ENCODE measurements at places on chromosomes 7 and 10.

- no peak for DNase-seq
Observed at GRCh38 chr7:113285411-113285810, 167.1 kb upstream of the SMIM30 start.

GRCh38 chr10:100998991-100999741, 442 bp upstream of the LZTS2 start:
- peak; percentile 41 for DNase-seq

- DNase-seq: no peak
Observed at GRCh38 chr7:83426325-83426724, 222.6 kb downstream of the SEMA3E start.

GRCh38 chr10:125548356-125548755, 134.6 kb downstream of the TEX36 start:
- no peak for DNase-seq

GRCh38 chr10:33621101-33621500, 286.6 kb upstream of the NRP1 start:
- no peak for DNase-seq

DNA sequence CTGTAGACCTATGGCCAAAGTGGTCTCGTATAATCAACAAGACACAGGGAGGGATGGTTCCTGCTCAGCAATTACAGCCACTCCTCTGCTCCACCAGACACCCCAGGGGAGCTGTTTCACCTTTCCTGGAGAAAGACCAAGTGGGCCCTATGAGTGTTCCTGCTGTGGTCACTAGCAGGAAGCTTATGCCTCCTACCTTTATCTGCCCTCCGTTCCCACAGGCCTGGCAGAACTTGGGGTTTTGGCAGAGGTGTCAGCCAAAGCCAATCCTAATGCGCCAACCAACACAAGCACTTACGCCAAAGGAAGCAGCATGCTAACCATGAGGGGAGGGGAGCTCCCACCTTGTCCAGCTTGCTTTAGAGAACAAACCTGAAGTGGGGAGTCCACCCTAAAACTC, 31.2 kb downstream of the XPNPEP1 start:
- DNase-seq: no peak

DNA sequence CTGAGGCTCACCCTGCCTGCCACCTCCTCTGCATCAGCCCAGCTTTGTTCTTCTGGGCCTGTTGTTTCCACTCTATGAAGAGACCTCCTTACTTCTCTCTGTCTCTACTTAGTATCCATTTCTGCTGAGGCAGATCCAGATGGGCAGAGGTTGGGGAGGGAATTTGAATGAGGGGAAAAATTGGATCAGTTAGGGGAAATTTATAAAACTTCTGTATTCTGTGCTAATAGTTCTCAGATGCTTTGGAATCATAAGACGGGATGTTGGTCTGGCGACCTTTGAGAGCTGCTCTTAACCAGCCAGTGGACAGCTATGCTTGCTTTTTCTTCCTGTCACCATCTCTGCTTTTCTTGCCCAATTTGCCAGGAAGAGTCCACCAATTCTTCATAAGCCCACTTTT, 55.5 kb downstream of the AUTS2 start:
- no peak for DNase-seq

DNA sequence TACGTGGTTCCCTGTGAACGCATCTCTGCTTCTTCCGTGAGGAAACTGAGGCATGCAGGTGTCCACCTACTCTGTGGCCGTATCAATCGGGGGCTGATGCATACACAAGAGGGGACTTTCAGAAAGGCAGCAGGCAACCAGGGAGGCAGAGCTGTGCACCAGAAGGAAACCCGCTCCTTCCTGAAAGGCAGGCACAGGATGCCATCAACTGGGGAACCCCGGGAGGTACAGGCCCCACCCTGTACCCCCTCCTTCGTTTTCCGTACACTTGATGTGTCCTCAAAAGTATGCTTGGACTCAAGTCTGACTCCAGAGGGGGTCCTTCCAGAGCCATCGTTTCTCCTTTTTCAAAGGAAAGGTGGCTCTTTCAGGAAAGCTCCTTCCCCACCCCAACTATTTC, 59.5 kb downstream of the ASB13 start:
- no peak for DNase-seq

- DNase-seq: no peak
Observed at GRCh38 chr7:155456738-155457543, 988 bp upstream of the EN2 start.

- DNase-seq: no peak
Observed at GRCh38 chr10:96910488-96911395, 78.6 kb downstream of the LCOR start.

GRCh38 chr10:61286686-61287085, 166.5 kb downstream of the TMEM26 start:
- DNase-seq: no peak

DNA sequence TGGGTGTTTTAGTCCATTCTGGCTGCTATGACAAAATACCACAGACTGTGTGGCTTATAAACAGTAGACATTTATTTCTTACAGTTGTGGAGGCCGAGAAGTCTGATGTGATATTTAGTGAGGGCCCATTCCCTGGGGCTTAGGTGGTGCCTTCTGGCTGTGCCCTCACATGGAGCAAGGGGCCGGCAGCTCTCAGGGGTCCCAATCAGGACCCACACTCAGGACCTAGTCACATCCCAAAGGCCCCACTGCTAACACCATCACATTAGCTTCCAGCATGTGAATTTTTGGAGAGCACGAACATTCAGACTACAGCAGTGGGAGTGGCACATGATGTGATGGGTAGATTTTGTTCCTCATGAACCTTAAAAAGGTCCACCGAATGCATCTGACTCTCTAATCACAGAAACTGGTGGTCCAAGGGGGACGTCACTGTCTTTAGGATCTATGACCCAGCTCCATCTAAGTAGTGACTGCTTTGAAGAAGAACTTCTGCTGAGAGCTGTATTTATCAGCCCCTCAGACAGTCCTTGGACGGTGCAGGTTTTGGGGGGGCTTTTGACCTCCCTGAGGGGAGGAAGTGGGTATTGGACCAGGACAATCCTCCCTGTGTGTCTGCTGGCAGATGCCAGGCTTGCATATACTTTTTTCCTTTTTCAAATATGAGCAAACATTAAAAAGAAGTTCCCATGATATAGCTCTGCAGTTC, 154.5 kb upstream of the ZNF32 start:
- DNase-seq: no peak

DNA sequence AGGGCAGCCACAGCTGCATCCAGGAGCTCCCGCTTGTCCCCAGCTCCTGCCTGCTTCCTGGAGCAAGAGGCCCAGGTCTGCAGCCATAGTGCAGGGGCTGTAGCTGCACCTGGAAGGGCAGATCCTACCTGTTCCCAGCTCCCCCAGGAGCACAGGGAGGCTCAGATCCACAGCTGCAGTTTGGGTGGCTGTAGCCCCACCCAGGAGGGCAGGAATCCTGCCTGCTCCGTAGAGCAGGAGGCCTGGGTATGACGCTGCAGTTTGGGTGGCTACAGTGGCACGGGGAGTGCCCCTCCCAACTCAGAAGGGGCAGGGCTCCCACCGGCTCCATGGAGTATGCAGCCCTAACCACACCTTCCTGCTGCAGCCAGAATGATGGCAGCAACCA, 26.7 kb upstream of the CDCA7L start:
- DNase-seq: no peak

DNA sequence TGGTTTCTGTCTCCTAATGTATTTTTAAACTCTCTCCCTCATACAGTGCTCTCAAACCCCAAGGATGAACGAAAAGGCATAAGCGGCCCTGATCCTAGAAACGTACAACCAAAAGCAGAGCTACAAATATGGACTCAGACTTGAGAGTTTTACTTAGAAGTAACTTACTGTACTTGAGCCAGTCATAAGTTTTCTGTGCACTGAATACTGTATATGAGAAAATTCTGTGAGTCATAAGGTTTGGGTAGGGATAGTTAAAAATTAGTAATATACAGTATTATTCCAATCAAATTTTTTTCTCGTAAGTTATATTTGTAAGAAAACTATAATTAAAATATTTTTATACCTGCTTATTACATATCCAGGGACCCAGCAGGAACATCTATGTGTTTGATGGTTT, 5.9 kb upstream of the ASL start:
- DNase-seq: no peak

DNA sequence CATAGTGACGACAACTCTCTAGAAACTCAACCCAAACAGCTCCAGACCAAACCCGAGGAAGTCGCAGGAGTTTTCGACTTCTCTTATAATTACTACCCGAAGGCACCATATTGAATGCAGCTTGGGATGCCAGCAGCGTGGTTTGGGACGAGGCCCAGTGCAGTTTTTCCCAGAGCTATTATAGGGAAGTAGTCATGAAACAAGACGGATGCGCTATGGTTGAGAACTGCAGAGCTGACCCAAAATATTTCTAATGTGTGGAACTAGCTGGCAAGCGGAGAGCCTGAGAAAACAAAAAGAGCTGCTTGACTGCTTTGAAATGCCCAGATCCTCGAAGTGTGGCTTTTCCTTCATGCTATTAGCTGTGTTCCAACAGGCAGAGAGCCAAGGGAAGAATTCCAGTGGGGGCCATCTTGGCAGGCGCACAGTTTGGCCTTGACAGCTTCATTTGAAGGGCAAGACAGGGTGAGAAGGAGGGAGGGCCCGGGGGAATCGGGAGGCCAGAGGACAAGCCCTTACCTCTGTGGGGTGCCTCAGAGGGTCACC, 122.7 kb downstream of the CUL2 start:
- DNase-seq: peak; percentile 28

DNA sequence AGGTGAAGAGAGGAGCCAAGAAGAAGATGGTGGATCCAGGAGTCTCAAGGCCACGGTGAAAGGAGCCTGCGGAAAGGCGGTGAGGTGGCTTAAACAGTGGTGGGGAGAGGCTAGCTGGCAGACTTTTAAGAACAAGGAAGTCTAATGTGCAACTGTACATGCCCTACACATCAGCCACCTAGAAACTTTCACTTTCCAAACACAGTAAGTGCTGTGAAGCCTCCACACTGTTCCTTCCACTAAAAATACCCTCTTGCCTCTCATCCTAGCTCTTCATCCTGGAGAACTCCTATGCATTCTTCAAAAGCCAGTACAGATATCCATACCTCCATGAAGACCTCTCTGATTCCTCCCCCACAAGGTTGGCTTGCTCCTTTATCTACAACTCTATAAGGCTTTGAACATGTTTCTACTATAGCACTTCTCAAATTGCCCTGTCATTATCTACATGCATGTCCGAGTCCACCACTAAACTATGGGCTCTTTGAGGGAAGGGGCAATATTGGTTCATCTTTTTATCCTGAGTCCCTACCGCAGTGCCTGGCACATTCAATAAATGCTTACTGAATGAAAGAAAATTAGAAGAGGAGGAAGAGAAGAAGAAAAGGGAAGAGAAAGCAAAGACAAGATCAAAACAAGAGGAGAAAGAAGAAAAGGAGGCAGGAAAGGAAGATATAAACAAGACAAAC, 54.2 kb downstream of the DNAJC12 start:
- DNase-seq: no peak

DNA sequence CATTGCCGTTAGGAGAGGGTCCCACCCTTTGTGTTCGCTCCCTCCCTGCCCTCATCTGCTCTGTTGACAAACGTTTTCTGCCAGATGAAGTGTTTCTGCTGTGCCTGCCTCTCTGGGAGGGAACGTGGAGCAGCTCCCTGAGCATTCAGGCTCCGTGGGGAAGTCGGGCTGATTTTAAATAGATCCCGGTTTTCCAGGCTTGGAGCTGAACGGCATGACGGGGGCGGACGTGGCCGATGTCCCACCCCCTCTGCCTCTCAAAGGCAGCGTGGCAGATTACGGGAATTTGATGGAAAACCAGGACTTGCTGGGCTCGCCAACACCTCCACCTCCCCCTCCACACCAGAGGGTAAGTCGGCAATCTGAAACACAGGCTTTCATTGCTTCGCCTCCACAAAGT, 101.9 kb upstream of the NPS start:
- DNase-seq: no peak

GRCh38 chr7:1536743-1537534, 6.4 kb downstream of the MAFK start:
- DNase-seq: peak; percentile 96

DNA sequence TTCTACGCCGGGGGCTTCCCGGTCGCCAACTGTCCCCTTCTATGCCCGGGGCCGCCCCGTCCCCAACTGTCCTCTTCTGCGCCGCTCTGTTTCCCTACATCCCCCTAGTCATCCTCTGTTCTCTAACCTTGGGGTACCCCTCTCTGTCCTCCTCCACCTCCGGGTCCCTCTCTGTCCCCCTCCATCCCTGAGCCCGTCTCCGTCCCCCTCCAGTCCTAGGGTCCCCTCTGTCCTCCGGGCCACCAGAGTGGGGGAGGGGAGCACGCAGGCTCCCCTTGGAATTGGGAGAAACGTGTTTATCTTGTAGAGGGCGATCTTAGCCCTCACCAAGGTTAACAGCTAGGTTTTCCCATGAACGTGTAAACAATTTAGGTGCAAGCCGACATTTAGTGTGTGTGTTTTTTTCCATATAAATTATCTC, 852 bp upstream of the KLF6 start:
- DNase-seq: no peak

DNA sequence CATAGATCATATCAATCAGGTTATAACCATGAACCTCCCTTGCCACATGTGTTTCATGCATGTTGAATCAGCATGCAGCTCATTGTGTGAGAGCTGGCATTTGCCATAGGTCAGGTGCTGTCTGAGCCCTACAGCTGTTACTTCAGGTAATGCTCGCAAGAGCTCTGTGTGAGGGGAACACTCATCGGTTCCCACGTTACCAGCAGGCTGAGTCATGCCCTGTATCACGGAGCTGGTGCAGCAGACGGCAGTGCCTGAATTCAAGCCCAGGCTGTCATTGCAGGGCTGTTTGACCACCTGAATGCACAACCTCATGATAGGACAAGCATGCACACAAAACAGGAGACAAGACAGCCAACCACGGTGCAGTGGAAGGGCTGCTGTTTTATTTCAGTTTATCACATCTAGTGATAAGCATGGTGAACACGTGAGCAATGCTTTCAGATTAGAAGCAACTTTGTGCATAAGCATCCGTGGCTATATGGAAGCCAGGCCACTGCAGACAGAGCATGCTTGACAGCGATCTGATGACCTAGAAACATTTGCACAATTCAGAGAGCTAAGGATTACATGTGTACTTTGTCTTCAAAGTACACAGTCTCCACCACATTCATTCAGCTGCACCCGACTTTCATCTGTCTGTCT, 56.4 kb upstream of the PFKP start:
- no peak for DNase-seq

GRCh38 chr10:72009425-72010081, 45.4 kb downstream of the CHST3 start:
- peak; percentile 94 for DNase-seq

DNA sequence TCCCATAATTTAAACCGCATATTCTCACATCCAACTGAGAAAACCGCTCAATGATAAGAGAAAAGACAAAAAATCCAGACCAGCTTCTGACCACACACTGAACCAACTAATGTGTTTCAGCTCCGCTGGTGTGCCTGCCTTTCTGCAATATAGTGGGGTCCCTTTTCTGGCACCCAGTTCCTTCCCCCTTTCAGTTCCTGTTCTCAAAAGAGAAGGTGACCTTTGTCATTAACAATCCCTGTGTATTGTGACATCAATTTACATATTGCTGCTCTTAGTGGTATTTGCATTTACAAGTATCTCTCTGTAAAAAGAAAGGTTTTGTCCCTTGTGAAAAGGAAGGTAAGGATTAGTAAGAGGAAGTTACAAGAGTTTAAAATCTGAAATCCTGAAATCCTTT, 1.4 kb downstream of the PPP1R17 start:
- no peak for DNase-seq

GRCh38 chr7:132500727-132501440, 75.4 kb downstream of the PLXNA4 start:
- DNase-seq: peak; percentile 27

- DNase-seq: no peak
Observed at GRCh38 chr10:51246156-51246555, 171.9 kb downstream of the PRKG1 start.
